Right lung (tissue), 10 donors: ENCODE measurements at places on chromosomes 7 and 10. TPM values are rescaled to one million over a fixed set of nuclear protein-coding genes. Genes with fewer than 3 reads are reported as not detected.

DNA sequence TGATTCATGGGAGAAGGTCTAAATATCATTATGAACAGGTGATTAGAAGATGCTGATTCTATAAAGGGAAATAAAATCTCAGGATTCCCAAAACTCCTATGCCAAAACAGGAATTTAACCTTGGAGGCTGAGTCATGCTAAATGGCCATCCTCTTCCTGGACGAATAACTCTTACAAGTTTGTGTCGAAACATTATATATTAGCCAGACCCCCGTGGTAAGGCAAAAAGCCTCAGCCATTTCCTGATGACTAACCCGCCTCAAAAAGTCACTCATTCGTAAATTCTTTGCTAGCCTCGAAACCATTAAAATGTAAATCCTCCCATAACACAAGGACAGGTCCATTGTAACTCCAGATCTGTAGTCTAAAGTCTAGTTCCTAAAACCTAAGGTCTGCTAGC is 32.0 kb downstream of the CUL2 start:
- no peak for DNase-seq

TPST1 gene
- polyA plus RNA-seq = 56.0 TPM

GRCh38 chr7:88540012-88540411 is 219.5 kb upstream of the ZNF804B start:
- peak; percentile 61 for DNase-seq

ZNF488 gene
- polyA plus RNA-seq = 1.5 TPM

DNA sequence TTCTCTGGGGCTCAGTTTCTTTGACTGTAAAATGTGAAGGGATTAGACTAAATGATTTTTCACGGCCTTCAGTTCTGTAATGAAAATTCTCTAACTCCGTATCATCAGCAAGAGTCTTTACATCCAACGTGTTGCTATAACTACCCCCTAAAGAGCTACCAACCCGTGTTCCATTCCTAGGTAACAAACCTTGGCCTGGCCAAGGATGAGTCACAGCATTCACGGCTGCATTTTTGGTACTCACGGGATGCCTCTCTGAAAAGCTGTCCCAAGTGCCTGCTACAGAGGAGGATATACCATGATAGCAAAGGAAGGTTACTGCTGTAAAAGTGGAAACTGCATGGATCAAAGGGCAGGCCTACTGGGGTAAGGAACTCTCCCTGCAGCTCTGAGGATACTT is 5.9 kb downstream of the LRRC4 start:
- no peak for DNase-seq

DNA sequence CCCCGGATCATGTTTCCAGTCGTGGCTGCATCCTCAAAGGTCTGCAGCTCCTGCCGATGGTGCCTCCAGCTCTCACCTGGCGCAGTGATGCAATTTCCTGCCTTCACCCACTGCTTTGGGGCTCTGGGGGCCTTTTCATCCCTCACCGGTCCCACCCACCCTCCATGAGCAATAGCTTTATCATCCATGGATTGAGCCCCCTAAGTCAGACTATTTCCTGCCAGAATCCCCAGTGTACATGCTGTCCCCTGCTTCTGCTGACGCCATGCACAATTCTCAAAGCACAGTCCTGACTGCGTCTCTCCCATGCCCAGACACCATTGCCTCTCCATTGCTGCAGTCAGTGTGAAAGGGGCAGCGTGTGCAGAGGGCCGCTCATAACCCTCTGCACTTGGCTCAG is 49.7 kb downstream of the FAM241B start:
- no peak for DNase-seq

HYAL4 gene
- not detected for polyA plus RNA-seq

OR2A1 gene
- 1.4 TPM for polyA plus RNA-seq

MDFIC gene
- polyA plus RNA-seq = 66.9 TPM

GRCh38 chr7:130365511-130366441 is 14.5 kb upstream of the CPA1 start:
- DNase-seq = no peak

TRDMT1 gene
- polyA plus RNA-seq = 13.0 TPM

DNA sequence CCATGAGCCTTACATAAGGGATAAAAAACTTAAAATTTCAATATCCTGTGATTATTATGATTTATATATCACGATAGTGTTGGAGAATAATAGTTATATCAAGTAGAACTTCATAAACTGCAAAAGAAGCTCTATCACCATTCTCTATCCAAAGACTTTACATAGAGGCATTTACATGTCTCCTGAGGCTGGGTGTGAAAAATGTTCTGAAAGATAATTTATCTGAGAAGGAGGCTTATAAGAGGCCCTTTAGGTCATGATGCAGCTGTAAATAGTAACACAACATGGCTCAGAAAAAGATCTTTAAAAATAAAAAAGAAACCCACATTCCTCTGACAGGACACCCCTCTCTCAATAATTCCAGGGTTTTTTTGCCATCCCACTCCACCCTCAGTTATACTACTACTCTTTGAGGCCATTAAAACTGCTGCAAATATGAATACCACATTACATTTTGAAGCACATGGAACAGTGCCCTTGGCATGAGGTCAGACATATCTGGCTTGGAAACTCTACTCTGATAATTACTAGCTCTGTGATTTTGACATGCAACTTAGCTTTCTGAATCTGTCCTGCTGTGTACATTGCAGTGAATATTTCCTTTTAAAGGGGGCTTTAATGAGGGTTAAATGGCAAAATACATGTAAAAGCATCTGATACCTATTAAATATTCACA is 55.5 kb downstream of the SLC16A12 start:
- no peak for DNase-seq

DNA sequence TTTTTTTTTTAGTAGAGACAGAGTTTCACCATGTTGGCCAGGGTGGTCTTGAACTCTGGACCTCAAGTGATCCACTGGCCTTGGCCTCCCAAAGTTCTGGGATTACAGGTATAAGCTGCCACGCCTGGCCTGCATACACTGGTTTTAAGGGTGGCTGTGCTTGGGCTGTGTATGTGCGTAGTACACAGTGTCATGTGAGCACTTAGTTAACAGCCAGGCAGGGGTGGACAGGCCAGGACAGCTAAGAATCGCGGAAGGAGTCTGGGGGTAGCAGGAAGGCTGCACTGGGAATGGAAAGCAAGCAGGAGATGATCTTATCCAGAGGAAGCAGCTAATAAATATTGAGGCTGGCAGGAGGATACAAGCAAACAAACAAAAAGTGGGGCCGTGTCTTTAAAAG is 380.0 kb upstream of the GALNT17 start:
- no peak for DNase-seq

DNA sequence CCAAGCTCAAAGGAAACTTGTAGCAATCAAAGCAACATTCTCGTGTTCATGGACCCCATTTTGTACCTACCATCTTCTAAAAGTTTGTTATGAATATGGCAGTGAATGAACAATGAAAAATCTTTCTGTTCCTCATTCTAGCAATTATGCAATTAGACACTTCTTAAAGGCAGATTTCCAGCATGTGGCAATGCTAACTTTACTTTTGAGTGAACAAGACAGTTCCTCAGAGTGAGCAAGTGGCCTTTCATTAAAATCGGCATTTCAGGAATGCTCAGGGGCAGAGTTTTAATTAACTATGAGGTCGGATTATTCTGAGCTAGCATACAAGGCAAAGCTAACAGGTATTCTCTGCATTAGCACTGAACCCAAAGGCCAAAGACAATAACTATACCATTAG is 48.4 kb upstream of the NFE2L3 start:
- DNase-seq = no peak

- DNase-seq = no peak
Observed at GRCh38 chr10:22552888-22553378, 161.4 kb downstream of the PIP4K2A start.

DNA sequence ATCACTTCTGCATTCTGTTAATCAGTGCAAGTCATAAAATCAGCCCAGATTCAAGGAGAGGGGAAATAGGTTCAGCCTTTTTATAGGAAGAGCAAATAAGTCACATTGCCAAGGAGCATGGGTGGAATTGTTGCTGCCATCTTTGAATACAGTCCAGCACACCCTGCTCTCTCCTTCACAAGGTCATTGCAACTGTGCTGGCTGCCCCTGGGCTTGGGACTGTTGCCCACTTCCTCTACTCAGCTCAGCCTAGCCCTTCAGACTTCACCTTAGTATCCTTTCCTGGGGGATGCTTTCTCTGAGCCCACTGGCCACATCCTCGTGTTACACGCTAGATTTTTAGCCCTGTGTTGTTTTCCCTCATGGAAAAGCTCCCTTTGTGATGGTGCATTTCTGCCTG is 527.7 kb downstream of the GALNT17 start:
- no peak for DNase-seq

FAM237B gene
- 0.23 TPM for polyA plus RNA-seq

DGKB gene
- 0.19 TPM for polyA plus RNA-seq
